ENCODE measurements at places on chromosomes 6 and 20.

DNA sequence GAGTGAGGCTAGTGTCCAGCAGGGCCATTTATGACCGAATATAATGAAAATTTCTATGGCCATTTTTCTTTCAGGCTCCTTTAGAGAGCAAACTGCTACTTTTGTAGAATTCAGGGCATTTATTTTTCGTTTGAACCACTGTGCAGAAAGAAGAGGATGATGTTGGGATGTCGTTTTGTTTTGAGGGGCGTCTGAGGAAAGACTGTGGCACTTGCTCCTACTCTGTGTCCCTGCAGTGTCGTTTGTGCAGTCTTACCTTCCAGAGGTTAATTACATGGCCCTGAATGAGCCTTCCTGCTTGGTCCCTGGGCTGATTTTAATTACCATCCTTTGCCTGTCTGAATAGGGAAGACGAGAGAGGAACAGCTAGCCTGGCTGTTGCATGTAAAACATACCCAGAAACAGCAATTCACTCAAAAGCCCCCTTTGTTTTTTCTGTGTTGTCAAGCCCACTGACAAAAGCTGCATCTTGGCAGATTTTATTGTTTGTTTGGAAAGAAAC is 65.3 kb downstream of the CTNNBL1 start:
- no peak for DNase-seq

DNA sequence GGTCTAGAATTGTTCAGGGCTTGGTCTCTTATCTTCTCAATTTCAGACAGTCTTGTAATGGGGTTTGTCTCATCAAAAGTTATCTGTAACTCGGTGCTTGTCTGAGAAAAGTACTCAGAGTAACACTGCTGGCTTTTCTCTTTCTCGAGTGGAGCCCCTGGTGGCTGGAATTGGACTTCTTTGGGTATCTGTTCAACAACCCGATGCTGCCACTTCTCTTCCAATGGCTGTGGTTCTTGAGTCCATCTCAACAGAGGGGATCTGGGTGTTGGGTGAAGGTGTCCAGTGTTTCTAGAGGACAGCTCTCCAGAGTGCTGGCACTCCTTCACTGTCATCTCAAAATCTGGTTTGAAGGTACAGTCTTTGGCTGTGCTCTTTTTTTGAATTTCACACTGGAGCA is 24.6 kb downstream of the DST start:
- DNase-seq, result no peak

- DNase-seq, result no peak
Observed at GRCh38 chr6:13349811-13350506, 21.6 kb upstream of the TBC1D7 start.

GRCh38 chr20:19756761-19757486 is 1.1 kb upstream of the RIN2 start:
- DNase-seq, result no peak

Measured in activated T-cell treated with anti-CD3 and anti-CD28 coated beads for 48 hours (primary cell).